Activated CD4-positive, alpha-beta T cell treated with anti-CD3 and anti-CD28 coated beads for 48 hours (primary cell): ENCODE measurements at places on chromosomes 11 and 22.

GRCh38 chr22:30287648-30288418, 1.5 kb downstream of the CASTOR1 start:
- DNase-seq = peak; percentile 94

DNA sequence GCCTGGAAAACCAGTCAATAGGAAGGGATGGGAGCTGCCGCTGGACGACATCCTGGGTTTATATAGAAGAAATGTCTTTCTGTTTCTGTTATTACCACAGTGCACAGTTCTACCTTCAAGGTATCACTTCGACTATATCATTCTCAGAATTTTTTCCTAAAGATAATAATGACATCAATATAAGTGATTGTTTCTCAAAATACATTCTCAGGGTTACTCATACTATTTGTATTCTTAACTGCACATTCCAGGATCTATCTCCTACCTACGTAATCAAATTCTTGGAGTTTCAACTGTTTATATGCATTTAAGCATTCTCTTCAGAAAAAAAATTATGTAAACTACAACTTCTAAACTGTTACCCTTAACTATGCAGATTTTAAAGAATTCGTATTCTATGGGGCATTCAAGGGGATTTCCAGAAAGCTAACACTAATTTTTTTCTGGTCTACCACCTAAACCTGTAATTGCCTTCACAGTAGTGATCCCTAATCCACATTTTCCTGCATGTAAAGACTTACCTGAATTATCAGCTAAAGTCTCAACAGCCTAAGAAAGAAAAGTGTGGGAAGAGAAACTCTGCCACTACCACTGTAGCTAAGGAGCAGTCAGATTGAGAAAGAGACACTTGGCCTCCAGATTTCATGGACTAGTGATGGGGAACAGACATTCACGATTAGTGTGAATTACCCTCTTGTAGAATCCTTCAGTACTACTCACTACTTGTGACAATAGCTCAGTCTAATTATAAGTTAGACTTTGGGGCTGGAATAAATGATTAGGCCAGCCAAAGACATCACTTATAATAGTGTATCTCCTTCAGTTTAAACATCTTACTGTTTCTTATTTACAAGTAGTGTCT, at the start of gene OR51B5:
Gene OR51B5, minus strand, starts transcription at position 51 of the 862 bp plus-strand sequence. Its CDS starts 0 bp downstream, at position 51.
- DNase-seq = no peak

- DNase-seq = no peak
Observed at GRCh38 chr11:16861862-16862261, 123.4 kb downstream of the C11orf58 start.

- no peak for DNase-seq
Observed at GRCh38 chr11:85961930-85962363, 106.8 kb downstream of the CCDC83 start.

- DNase-seq = no peak
Observed at GRCh38 chr11:14269692-14270573, 89.0 kb downstream of the RRAS2 start.

- no peak for DNase-seq
Observed at GRCh38 chr11:45162916-45163879, 16.8 kb downstream of the PRDM11 start.

DNA sequence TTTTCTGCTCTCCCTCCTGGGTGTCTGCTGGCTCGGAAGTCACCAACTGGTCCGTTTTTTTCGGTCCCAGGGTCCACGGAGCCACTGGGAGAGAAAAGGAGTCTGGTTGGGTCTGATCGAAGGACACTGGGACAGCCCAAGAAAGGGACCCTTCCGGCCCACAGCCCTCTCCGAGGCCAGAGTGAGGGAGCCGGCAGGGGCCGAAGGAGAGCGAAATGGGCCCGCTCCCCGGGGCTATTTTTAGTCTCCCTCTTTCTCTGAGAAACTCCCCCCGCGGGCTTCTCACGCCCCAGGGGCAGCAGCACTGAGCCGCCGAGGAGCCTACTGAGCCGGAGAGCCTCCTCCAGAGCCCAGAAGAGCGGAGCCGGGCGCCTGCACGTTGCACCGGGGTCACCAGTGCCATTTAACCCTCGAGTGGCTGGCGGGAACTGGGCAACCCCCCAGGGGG, 1.9 kb downstream of the ESAM start:
- DNase-seq = no peak

- DNase-seq = no peak
Observed at GRCh38 chr11:103794262-103794661, 242.2 kb upstream of the DDI1 start.

DNA sequence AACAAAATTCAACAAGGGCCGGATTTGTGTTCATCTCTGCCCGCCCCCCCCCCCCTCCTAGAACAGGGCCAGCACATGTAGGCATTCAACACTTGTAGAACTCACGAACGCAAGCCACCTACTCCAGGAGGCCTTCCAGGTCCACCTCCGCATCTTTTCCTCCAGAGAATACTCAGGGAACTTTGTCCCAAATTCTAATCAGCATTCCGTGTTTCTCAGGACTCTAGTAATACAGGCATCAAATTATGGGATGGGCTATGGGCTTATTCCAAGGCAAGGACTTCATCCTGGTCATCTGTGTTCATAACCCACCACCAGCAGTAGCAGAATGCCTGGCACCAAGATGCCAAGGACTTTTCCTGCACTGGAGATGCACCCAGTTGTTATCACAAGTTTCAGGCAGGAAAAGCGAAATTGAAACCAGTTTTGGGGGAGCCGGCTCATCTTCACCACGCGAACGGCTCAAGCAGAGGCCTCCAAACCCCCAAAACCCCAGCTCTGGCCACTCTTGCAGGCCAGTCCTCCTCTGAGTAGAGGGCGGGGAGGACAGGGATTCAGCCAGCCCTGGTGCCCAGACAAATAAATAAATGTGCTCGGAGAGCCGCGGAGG, 462 bp downstream of the UBE2L6 start:
- peak; percentile 39 for DNase-seq

- peak; percentile 2 for DNase-seq
Observed at GRCh38 chr11:62141111-62142042, 17.6 kb downstream of the INCENP start.

DNA sequence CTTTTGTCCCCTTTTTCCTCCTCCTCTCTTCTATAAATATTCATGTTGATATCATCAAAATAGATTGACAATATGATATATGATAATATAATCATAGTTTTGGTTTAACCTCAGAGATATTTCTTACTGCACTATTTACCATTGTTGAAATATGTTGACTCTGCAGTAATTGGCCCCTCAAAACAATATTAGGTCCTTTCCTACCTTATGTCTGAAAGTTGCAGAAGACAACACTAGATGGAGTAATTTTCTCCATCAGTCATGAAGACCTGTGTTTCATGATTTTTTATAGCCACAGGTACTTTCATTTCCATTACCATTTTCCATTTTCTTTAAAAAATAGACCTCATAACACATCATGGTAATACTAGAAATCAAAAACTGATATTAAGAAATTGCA, 284.4 kb downstream of the LUZP2 start:
- DNase-seq = no peak

DNA sequence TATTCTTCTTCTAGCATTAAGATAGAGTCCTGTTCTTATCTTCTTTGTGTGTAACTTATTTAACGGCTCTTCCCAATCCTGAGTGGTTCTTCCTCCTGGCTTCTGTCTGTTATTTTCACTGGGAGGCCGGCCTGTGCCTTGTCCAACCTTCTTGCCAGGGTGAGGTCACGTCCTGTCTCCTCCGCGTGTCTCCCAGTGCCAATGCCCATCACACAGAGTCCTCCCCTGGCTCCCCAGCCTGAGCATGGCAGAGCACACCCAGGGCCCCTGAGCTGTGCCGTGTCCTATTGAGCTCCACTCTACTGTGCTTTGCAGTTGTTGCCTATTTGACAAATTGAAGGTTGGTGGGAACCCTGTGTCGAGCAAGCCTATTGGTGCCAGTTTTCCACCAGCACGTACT, 487.3 kb downstream of the BRD1 start:
- DNase-seq = no peak

GRCh38 chr11:13717331-13717730, 48.9 kb downstream of the FAR1 start:
- DNase-seq = no peak

- DNase-seq = peak; percentile 6
Observed at GRCh38 chr11:75733431-75734107, 15.9 kb downstream of the MOGAT2 start.

- DNase-seq = peak; percentile 24
Observed at GRCh38 chr11:101860696-101861427, 53.9 kb upstream of the CEP126 start.

DNA sequence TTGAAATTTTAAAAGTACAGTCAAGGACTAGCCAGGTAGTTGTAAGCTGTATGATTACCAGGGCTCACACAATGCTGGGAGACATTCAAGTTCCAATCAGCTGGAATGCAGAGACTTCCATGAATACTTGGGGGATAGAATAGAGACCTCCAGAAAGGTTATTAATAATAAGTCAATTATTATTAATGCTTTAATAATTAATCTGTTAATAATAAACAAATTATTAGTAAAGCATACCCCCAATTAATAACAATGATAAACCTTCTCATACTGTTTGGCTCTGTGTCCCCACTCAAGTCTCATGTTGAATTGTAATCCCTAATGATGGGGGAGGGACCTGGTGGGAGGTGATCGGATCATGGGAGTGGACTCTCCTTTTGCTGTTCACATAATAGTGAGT, 14.6 kb upstream of the MS4A6A start:
- DNase-seq = no peak

- no peak for DNase-seq
Observed at GRCh38 chr11:44797886-44798606, 71.3 kb downstream of the TSPAN18 start.

- no peak for DNase-seq
Observed at GRCh38 chr22:31363885-31364465, 17.8 kb upstream of the PATZ1 start.

DNA sequence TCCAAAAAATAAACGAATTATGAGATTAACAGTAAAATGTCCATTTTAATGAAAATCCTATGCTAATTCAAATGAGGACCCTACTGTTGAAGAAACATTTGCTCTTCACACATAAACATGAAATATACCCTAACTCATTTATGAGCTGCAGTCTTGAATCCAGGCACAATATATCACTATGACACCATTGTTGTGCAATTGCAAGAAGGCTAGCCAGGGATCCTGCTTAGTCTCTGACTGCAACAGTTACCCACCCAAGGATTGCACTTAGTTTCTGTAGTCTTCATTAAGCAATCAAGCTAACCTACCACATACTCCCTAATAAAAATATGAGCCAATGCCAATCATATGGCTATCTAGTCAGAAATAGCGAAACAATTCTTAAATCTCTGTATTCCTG, 981.0 kb upstream of the FAT3 start:
- no peak for DNase-seq

DNA sequence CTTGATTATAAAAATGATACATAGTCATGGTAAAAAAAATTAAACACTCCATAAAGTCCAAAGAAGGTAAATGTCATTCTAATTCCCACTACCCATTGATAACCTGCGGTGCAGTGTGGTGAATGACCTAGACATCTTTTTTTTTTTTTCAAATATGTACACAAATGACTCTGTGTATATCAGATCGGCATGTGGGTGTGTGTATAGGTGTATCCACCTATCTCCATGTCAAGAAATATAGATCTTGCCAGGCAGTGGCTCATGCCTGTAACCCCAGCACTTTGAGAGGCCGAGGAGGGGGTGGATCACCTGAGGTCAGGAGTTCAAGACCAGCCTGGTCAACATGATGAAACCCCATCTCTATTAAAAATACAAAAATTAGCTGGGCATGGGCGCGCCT, 18.4 kb upstream of the CBX6 start:
- DNase-seq = no peak

DNA sequence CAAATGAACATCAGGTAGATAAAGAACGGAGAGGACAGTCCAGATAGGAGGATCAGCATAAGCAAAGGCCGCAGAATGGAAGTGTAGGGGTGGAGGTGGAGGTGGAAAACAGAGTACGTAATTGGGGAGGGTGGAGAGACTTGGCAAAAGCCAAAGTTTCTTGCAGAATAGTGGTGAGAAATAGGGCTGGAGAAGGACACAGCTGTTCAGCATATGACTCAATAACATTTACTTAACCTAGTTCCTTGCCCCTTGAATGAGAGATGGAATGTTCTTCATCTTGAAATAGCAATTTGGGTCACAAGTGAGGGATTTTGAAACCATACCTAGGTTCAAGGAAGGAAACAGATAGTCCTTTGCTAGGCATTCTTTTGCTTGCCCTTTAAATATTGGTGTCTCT, 235.9 kb upstream of the ARHGAP20 start:
- no peak for DNase-seq

DNA sequence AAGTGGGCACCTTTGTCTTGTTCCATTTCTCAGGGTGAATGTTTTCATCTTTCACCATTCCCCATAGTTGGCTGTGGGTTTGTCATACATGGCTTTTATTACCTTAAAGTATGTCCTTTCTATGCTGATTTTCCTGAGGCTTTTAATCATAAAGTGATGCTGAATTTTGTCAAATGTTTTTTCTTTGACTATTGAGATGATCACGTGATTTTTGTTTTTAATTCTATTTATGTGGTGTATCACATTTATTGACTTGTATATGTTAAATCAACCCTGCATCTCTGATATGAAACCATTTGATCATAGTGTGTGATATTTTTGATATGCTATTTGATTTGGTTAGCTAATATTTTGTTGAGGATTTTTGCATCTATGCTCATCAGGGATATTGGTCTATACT, 216.4 kb upstream of the FAT3 start:
- no peak for DNase-seq

DNA sequence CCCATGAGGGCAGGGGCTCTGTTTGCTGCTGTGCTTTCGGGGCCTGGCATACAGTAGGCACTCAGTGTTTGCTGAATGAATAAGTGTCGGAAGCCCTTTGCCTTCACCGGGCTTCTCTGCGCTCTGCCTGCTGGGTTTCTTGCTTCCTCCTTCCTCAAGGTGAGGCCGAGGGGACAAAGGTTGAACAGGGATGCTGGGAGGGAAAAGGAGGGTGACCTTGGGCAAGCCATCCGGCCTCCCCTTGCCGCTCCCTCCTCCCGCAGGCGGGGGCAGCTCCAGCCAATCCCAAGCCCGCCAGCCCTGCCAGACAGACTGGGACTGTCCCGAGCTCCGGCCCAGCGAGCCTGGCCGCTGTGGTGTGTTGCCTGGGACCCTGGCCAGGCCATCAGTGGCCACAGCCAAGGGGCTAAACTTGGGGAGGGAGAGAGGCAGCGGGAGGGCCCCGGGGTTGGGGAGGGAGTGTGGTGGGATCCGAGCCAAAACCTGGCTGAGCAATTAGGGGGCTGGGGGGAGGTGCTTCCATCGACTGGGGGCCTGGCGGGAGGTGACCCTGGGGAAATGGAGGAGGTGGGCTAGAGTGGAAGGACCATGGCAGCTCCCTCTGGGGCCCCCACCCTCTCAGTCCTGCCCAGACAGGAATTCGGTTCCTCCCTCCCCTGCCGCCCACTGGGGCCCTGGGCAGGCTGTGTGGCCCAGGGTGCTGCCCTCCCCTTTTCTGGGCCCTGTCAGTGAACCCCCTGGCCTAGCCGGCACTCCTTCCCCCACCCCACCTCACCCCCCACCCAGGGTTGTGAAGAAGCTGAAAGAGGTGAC, 3.4 kb upstream of the RCOR2 start:
- DNase-seq = no peak

DNA sequence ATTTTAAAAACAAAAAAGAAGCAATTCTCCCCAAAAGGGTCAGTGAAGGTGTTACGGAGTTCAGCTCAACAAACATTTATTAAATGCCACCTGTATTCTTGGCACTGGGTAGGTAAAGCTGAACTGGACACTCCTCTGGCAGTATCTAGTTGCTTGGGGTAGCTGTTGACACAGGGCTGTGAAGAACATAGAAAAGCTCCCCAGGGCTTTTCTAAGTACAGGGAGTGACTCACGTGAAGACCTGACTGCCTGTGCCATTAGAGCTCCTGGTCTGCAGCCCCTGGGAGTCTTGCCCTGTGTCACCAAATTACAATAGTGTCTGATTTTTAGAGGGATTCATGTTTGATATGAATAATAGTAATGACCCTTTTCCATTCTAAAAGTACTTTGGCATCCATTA, 43.6 kb downstream of the COA4 start:
- DNase-seq = no peak

GRCh38 chr22:20979243-20979809, 2.8 kb upstream of the LZTR1 start:
- peak; percentile 85 for DNase-seq
